ENCODE measurements at places on chromosomes 3 and 15.

DNA sequence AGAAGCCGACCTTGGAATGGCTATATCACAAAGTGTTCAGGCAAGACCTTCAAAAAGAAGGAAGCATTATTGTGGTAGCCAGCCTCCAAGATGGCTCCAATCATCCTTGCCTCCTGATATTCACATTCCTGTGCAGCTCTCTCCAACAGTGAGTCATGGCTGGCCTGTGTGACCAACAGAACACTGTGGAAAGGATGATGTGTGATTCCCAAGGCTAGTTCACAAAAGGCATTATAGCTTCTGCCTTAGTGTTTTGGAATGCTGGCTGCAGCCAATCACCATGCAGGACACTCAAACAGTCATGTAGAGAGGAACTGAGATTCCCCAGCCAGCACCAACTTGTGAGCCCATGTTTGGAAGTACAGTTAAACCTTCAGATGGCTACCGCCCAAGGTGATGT, 102.6 kb downstream of the EFL1 start:
- no peaks in the 10 kb centered on the region for H3K36me3 ChIP-seq
- H3K4me3 ChIP-seq = no peak overlapping the region
- DNase-seq = peak; percentile 38
- no peak overlapping the region for H3K27ac ChIP-seq
- H3K4me1 ChIP-seq = no peaks in the 10 kb centered on the region
- no peaks in the 10 kb centered on the region for H3K27me3 ChIP-seq

DNA sequence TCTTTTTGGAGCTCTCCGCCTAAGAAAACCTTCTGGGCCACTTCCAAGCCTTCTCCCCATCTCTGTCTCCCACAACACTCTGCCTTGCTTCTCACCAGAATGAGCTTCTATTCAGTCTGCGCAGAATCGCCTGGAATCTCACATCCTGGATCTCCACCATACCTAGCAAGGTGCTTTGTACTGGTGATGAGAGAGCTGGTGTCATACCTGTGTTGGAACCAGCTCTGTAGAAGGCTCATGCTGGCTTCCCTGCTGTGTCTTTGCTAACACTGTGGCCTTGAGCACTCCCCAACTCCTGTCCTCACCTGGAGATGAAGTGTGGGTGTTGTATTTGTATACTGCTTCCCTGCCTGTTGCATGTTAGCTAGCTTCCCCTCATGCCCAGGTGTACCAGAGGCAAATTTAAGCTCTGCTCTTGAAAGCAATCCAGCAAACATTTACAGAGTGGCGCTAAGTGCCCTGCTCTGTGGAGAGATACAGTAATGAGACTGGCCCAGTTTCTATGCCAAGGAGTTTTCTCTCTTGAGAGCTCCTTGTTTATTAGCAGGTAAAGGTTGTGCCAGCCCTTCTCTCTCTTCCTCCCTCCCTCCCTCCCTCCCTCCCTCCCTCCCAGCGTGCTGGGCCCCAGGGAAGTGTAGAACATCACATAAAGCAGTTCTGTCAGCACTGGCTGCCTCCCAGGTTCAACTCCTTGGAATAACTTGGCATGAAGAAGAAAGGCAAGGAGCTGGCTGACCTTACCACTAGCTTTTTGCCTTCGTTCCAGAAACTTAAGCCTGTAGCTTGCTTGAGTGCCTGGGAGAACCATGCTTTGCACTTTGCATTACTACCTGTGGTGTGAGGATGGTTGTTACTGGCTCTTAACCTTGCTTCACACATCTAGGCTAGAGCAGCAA, 54.9 kb downstream of the TRIM71 start:
- no peak for DNase-seq
- H3K27me3 ChIP-seq = no peaks in the 10 kb centered on the region
- H3K27ac ChIP-seq = no peak overlapping the region

DNA sequence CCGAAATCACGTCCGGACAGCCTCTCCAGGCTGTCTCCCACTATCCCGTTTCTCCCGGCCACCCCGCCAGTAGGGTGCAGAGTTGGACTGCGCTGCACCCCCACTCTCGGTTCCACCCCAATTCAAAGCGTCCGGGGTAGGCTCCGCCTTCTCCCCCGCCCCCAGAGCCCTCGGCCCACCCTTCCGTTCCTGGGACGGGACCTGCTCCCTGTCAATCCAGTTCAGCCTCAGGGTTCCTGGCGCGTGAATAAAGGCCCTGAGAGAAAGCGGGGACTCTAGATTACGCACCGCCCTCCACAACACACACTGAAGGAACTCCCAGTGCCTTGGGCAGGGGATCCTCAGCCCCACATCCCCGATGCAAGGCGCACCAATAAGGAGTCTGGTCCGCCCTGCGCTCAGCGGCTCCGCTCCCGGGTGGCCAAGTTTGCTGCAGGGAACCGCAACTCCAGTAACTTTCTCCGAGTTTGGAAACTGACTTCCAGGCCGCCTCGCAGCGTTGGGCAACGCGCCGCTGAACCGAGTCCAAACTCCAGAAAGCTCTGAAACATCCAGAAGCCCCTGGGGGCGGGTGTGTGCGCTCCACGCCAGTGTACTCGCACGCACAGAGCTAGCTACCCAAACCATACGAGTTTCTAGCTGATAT, 1.9 kb downstream of the ADAMTS9 start:
- H3K36me3 ChIP-seq = no peaks in the 10 kb centered on the region
- H3K27me3 ChIP-seq = peaks cover 10% of the 10 kb centered on the region
- H3K27ac ChIP-seq = no peak overlapping the region
- H3K4me3 ChIP-seq = peak overlapping the region; percentile 34
- no peak for DNase-seq

DNA sequence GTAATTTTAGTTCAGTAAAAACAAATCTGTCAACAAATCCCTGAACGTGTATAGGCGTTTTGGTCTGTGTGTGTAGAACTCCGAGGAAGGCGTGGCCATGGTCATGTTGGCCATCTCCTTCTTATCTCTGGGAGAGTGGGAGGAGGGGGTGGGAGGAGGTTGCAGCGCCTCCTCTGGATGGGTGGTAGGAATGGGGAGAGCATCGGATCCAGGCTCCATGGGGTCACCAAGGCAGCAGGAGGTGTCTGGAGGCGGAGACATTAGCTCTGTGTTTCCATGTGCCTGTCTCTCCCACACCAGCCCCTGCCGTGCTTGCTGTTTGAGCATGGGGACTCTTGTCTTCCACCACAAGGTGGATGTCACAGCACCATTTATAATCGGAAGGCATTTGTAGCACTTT, 34.5 kb upstream of the TRPM1 start:
- H3K36me3 ChIP-seq = no peaks in the 10 kb centered on the region
- DNase-seq = no peak
- H3K4me1 ChIP-seq = no peaks in the 10 kb centered on the region
- no peak overlapping the region for H3K4me3 ChIP-seq

- H3K4me3 ChIP-seq = no peak overlapping the region
- no peaks in the 10 kb centered on the region for H3K4me1 ChIP-seq
- peaks cover 5% of the 10 kb centered on the region for H3K27me3 ChIP-seq
- DNase-seq = no peak
Observed at GRCh38 chr15:58038426-58039078, 27.0 kb downstream of the ALDH1A2 start.

GRCh38 chr3:14915636-14916222, 31.7 kb upstream of the NR2C2 start:
- no peaks in the 10 kb centered on the region for H3K27me3 ChIP-seq
- no peaks in the 10 kb centered on the region for H3K4me1 ChIP-seq
- DNase-seq = no peak
- H3K36me3 ChIP-seq = no peaks in the 10 kb centered on the region
- no peak overlapping the region for H3K27ac ChIP-seq
- H3K4me3 ChIP-seq = no peak overlapping the region

GRCh38 chr3:13623101-13623654, 74.3 kb downstream of the FBLN2 start:
- H3K4me3 ChIP-seq = no peak overlapping the region
- no peaks in the 10 kb centered on the region for H3K4me1 ChIP-seq
- no peak overlapping the region for H3K27ac ChIP-seq
- no peak for DNase-seq
- H3K36me3 ChIP-seq = no peaks in the 10 kb centered on the region
- no peaks in the 10 kb centered on the region for H3K27me3 ChIP-seq

DNA sequence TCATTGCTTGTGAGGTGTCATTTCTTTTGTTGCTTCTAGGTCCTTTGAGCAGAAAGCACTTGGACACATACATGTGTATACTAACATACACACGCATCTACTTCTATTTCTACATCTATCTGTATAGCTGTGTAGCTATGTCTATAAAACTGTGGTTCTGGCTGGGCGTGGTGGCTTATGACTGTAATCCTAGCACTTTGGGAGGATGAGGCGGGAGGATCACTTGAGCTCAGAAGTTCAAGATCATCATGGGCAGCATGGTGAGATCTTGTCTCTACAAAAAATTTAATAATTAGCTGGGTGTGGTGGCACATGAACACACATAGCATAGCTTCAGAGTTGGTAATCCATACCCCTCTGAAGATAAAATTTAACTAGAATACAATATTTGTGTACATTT, 65.0 kb upstream of the MAGI1 start:
- H3K27ac ChIP-seq = no peak overlapping the region
- no peak for DNase-seq
- H3K27me3 ChIP-seq = no peaks in the 10 kb centered on the region
- no peaks in the 10 kb centered on the region for H3K36me3 ChIP-seq
- H3K4me3 ChIP-seq = no peak overlapping the region
- H3K4me1 ChIP-seq = no peaks in the 10 kb centered on the region

DNA sequence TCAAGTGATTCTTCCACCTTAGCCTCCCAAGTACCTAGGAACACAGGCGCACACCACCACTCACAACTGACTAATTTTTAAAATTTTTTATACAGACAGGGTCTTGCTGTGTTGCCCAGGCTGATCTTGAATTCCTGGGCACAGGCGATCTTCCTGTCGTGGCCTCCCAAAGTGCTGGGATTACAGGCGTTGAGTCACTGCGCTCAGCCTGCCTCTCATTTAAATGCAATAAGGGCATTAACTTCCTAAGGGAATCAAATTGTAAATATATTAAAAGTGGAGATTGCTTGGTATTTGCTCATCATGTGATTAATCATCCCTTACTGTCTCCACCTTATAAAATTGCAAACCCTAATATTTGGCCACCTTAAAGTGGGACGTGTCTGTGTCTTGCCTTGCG, 65.2 kb downstream of the PGPEP1L start:
- no peaks in the 10 kb centered on the region for H3K4me1 ChIP-seq
- DNase-seq = no peak
- no peak overlapping the region for H3K27ac ChIP-seq
- H3K36me3 ChIP-seq = peaks cover 7% of the 10 kb centered on the region

DNA sequence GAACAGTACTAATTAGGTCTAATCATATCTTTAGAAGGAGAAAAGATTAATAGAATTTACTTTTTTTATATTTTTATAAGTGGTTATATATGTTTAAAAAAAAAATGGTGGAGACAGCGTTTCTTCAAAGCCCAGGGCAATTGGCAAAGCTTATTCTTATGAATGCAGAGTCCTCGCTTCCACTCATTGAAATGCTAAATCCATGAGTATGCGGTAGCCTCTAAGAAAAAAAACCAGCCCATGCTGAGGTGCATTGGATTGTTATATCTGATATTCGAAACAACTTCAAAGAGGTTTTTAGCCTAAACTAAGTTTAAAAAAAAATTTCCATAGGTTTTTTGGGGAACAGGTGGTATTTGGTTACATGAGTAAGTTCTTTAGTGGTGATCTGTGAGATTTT, 142.8 kb downstream of the GOLIM4 start:
- no peaks in the 10 kb centered on the region for H3K36me3 ChIP-seq
- DNase-seq = no peak
- no peak overlapping the region for H3K27ac ChIP-seq

GRCh38 chr3:174444391-174444790, 414.7 kb upstream of the NAALADL2 start:
- no peak overlapping the region for H3K4me3 ChIP-seq
- no peak for DNase-seq
- no peak overlapping the region for H3K27ac ChIP-seq

DNA sequence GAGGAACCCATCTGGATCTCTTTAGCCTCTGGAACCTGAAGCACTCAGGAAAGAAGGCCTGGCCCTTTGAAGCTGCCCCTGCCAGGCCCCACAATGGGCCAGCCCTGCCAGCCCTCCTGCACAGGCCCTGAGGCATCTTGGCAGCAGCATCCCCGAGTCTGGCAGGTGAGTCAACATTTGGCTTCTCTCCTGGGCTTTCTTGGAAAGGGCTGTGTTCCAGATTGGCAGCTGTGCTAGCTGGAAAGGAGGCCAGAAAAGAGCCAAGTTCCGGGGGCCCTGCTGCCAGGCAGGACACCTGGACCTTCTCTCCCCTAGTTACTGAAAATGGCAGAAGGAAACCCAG, 187.2 kb downstream of the SHQ1 start:
- H3K27me3 ChIP-seq = no peaks in the 10 kb centered on the region
- H3K4me1 ChIP-seq = peaks cover 19% of the 10 kb centered on the region
- no peak overlapping the region for H3K4me3 ChIP-seq
- no peaks in the 10 kb centered on the region for H3K36me3 ChIP-seq
- no peak for DNase-seq
- H3K27ac ChIP-seq = no peak overlapping the region

GRCh38 chr15:65888981-65889380, 19.7 kb downstream of the RAB11A start:
- peaks cover 56% of the 10 kb centered on the region for H3K36me3 ChIP-seq
- H3K27me3 ChIP-seq = no peaks in the 10 kb centered on the region
- H3K27ac ChIP-seq = no peak overlapping the region

DNA sequence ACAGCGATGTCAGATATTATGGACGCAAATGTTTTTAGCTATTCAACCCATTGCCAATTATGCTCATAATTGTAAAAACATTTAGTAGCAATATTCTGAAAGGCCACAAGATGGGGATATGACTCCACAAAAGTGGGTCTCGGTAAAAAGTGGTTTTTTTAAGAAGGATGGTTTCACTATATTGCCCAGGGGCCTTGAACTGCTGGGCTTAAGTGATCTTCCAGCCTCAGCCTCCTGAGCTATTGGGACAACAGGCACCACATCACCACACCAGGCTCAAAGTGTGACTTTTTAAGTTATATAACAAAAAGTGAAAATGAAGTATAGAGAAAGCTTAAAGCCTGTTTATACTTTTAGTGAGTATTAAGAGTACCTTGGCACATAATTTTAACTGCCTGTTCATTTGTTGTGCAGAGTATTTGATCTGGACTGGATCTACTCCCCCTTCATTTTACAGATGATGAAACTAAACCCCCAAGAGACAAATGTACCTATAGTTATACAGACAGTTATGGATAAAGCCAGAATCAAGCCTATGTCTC, 9.4 kb downstream of the NAA50 start:
- H3K4me3 ChIP-seq = no peak overlapping the region
- H3K36me3 ChIP-seq = no peaks in the 10 kb centered on the region
- DNase-seq = no peak
- H3K27ac ChIP-seq = peak overlapping the region; percentile 32

Data from Panc1 (cell line).